ENCODE measurements at places on chromosomes 12 and 14. TPM values are rescaled to one million over a fixed set of nuclear protein-coding genes. Genes with fewer than 3 reads are reported as not detected.

FZD10 gene
- polyA plus RNA-seq, result not detected

KLRC1 gene
- polyA plus RNA-seq, result not detected

- DNase-seq, result no peak
These were observed 190.7 kb upstream of the CCND2 start for GRCh38 chr12:4082809-4083403.

DNA sequence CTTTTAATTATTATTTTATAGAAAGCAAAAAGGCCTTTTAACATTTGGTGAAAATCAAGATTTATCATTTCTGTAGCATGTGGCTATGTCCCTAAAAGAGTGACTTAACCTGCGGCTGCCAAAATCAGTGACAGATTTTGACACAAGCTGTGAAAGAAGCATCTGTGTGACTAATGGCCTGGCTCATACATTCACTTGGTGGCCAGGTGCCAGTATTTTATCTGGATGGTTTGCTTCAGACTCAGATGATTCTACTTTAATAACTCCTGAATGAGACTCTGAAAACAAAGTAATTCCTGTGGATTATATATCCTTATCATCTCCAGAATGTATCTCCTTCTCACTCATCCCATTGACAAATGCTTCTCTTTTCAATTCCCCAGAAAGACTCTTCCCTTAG lies 103.0 kb downstream of the FSCB start:
- no peak for DNase-seq

DNA sequence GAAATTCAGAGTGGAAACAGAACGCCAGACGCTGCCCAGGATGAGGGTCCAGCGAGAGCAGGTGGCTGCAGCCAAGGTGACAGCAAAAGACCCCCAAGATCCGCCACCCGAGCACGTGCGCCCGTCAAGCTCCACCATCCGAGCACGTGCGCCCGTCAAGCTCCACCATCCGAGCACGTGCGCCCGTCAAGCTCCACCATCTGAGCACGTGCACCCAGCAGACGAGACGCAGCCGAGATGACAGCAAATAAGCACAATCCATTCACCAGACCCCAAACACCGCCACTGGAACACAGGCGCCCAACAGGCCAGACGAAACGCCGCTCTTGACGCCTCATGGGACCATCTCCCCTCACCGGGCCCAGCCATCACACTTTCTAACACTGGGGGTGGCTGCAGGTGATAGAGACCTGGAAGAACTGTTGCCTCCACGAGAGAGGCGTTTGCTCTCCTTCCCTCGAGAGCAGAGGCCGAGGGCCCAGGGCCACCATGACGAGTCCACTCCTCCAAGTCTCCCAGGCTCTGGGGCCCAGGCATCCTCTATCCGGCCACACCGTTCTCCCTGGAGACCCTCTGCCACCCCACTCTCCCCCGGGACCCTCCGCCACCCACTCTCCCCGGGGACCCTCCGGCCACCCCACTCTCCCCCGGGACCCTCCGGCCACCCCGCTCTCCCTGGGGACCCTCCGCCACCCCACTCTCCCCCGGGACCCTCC lies 62.1 kb upstream of the GALNT9 start:
- DNase-seq, result no peak

All from B cell (primary cell).